ENCODE measurements at places on chromosomes 3 and 15.

DNA sequence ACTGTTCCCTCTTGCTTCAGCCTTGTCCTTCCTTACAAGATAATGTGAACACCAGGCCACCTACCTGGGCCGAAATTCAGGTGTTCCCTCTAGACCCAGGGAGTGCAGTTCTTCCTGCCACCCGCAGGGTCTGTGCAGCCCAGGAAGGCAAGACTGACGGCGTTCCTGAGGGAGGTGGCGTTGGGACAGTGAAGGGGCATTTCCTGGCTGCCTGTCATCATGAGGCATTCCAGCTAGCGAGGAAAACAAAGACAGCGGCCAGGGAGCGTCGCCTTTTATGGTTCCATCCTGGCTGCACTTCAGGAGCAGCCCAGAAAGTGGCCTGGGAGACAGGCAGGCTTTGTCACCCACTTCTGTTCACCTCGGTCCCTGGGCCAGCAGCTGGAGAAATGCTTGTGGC is 84.8 kb upstream of the WNT5A start:
- no peak for DNase-seq

- no peak for DNase-seq
Observed at GRCh38 chr15:59028387-59028955, 41.0 kb downstream of the RNF111 start.

DNA sequence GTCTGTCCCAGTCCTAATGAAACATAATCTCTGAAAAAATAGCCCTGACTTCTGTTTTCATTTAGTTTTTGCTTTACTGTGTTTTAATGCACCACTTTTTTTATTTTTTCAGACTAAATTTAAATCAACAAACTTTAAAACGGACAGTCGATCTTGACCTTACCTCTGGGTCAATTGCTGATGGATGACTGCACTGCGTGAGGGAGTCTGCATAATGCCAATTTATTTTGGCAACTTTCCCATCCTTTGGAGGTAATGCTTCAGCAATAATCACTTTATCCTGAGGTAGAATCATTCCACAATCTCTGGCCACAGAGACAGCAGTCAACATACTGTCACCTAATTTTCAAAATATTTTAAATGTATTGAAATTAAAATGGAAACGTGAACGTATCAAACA is 32.5 kb upstream of the GP5 start:
- no peak for DNase-seq

DNA sequence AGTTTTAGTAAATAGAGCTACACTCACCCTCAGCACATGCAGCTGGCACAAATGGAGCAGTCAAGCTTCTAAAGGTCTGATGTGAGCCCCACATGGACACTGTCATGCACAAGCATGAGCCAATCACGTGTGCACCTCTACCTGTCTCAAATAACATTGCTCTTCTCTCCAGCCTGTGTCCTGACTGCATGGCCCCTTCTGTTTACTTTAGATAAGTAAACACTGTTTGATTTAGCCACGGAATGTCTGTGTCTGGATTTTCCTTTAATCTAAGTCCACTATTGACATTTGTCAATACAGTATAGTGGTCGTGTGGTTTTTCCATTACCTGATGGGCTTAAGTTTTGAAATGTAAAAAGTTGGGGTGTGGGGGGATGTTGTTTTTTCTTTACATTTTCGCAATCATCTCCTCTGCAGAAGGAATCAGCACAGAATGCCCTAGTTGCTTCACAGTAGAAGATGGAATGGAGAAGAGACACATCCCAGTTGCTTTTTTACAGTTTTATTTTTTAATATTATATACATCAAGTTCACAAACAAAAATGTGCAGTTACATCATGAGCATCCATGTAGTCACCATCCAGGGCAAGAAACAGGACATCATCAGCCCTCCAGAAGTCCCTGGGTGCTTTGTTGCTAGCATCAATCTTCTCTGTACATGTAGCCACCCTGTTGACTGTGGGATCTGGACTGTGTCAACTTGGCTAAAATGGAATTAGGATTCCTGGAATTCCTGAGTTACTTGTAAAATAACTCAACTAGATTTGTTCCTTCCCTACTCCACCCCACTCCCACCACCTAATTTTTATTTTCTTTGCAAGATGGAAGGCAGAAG is 146.1 kb downstream of the UACA start:
- no peak for DNase-seq

DNA sequence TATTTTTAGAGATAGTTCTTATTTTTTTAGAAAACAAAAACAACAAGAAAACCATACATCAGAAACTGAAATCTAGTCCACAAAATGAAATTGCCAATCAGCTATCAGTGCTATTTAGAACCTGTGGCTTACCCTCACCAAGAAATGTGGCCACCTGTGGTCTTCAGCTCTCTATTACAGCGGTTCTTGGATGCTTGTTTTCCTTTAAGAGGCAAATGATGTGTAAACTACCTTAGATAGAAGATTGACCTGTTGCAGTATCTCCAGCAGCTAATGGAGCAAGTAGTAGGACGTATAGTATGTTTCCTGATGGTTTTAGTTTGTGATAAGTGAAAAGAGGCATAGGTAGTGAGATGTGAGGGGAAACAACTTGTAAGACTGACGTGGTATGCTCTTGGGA is 21.2 kb downstream of the TFG start:
- DNase-seq: no peak

GRCh38 chr3:124455891-124456290 is 274.4 kb upstream of the UMPS start:
- DNase-seq: no peak

DNA sequence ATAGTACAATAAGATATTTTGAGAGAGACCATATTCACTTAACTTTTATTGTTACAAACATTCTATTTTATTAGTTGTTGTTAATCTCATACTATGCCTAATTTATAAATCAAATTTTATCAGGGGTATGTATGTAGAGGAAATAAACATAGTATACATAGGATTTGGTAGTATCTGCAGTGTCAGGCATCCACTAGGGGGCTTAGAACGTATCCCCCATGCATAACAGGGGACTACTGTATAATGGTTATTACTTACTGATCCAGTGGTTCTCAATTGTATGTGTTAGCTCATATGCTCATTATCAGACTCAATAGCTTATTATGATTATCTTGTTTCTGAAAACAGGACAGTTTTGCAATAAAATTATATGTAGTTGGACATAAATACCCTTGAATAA is 27.6 kb downstream of the CMC1 start:
- DNase-seq: no peak

DNA sequence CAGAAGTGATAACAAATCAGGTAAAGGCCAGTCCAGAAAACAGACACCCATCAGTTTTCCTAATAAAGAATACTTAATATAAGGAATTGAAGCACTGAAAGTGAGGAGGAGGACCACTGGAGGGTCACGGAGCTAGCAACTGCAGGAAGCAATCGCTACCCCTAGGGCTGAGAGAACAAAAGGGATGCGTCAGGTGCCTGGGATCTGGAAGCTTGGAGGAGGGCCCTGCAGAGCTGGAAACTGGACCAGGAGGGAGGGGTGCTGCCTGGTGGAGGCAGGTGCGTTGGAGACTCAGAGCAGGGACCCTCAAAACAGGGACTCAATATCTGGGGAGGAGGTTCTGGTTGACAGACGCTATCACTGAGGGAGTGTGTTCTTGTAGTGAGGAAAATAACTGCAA is 308.1 kb upstream of the RASGRP1 start:
- DNase-seq: no peak

GRCh38 chr15:50298340-50298739 is 32.8 kb upstream of the HDC start:
- no peak for DNase-seq

DNA sequence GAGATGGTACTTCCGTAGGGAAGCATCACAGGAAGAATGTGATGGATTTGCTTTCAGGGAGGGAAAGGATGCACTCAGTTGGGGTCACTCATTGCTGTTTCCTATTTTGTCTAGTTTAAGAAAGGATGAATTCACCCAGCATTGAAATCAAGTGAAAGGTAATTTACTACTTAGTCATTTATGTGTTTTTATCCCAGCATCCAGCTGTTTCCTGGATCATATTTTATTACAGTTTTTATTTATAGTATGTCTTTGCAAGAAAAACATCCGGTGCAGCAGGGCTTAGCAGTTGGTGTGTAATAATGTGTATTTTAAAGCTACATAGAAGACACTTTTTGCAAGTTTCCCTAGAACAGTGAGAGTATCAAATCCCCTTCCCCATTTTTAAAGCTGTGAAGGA is 37.4 kb upstream of the GOLGA8B start:
- no peak for DNase-seq

DNA sequence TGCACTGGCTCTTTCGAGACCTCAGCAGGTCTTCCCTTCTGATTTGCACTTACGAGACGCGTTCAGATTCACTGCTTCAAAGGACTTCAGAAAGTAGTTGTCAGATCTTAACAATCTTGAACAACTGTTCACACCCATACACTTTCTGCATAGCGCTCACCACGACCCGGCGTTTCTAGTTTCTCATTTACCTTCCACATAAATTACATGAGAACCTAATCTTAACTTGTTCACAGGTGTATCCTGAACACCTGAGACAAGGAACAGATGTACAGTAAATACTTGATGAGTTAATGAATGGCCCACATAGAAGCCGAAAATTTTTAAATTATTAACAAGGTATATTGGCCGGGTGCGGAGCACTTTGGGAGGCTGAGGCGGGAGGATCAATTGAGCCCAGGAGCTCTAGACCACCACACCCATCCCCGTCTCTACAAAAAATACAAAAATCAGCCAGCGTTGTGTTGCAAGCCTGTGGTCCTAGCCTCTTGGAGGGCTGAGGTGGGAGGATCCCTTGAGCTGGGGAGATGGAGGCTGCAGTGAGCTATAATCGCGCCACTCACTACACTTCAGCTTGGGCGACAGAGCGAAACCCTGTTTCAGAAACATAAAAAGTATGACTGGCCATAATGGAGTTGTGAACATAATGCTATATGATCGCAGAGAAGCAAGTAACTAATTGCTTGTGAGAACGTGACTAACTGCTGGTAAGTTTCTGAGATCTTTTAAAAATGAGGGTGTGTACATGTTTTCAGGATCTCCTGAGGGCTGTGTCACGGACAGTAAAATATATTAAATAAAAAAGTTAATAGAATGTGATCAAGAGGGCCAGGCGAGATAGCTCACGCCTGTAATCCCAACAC is 984 bp upstream of the SMARCC1 start:
- peak; percentile 19 for DNase-seq

DNA sequence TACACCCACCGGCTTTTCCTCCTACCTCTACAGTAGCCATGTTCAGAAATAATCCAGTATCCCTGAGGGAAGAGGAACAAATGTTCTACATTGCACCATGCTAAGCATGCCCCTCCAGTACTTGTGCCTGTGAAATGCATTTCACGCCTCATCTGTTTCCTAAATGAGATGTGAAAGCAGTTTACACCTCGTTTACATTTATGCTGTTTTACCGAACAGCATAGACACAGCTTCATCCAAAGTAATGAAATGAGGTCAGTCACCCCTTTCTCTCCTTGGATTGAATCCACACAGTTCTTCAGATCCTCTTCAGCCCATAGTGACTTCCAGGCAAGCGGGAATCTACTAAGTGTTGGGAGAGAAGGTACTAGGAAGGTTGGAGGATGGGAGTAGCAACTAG is 514.3 kb downstream of the PDCD6IP start:
- no peak for DNase-seq

- DNase-seq: no peak
Observed at GRCh38 chr3:108931035-108931434, 22.6 kb downstream of the GUCA1C start.

DNA sequence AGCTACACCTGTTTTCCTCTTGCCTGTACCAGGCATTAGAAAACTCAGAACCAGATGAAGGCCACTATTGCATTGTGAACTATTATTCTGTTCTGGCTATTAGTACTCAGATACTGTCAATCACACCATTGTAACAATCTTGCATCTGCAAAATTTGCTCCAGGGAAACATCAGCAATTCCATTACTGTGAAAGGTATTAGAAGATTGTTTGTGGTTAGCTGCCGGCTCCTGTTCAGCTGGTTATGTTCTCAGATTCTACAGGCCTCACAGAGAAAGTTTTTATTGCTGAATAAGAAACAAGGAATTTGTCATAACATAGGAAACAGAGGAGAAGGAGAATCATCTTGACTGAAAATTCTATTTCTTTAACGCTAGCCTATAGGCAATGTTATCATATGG is 179.9 kb downstream of the PLOD2 start:
- no peak for DNase-seq

DNA sequence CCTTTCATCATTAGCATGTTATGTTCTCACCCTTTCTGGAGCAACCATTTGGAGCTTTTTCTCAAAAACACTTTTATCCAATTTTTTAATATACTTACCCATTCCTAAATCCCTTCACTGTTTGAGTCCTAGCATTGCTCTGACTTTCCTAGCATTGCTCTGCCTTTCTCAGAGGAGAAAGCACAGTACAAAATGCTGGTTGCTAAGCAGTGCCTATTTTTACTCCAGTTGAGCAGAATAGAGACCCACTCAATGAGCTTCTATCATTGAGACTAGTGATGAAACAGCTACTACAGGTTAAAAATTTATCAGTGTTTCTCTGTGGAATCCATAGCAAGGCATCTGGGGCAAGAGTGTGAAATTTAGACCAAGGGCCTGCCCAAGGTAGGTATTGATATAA is 21.8 kb upstream of the IL1RAP start:
- no peak for DNase-seq

GRCh38 chr3:71579935-71580406 is 3.6 kb downstream of the FOXP1 start:
- peak; percentile 41 for DNase-seq

- no peak for DNase-seq
Observed at GRCh38 chr3:122691195-122691594, 10.6 kb downstream of the PARP14 start.

GRCh38 chr15:35690698-35691116 is 144.7 kb upstream of the DPH6 start:
- DNase-seq: no peak

DNA sequence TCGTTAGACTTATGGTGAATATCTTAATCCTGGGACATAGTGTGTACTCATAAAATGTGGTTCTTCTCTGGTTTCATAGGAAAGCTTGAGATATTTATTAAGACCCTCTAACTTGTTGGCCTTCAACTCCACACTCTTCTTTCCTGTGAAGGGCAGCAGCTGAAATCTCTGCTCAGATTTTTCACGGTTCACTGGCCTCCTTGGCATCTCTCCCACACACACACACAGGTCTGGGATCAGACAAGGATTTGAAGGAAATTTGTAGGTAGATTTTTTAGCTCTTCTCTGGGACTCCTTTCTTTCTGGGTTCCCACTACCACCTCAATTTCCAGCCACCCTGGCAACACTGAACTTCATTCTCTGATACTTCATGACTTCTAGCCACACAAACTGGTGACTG is 70.2 kb downstream of the MYRIP start:
- no peak for DNase-seq

DNA sequence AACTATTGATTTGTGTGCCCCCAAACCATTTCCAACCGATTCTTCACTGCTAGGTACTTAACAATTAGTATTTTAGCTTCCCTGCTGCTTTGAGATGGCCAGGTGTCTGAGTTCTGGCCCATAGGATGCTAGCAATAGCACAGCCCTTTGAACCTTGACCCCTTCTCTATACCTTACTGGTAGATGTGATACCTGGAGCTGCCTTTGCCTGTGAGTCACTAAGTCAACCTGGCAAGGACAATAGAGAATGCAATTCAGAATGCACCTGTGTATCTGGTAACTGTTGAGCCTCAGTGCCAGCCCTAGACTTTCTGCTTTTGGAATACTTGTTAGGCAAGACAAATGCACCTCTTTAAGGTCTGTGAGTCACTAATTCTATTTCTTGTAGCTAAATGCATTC is 467.4 kb downstream of the GRM7 start:
- DNase-seq: no peak

GRCh38 chr3:17840651-17841050 is 98.2 kb upstream of the TBC1D5 start:
- DNase-seq: no peak

GRCh38 chr3:149646181-149646766 is 11.6 kb downstream of the WWTR1 start:
- DNase-seq: no peak

GRCh38 chr3:16374047-16374934 is 109.3 kb downstream of the OXNAD1 start:
- DNase-seq: no peak
